ENCODE measurements at places on chromosomes 7 and 10. TPM values are rescaled to one million over a fixed set of nuclear protein-coding genes. Genes with fewer than 3 reads are reported as not detected.

Gene UNCX
- total RNA-seq = not detected

Gene LGI1
- not detected for total RNA-seq

Gene NET1
- total RNA-seq = 8.3 TPM

DNA sequence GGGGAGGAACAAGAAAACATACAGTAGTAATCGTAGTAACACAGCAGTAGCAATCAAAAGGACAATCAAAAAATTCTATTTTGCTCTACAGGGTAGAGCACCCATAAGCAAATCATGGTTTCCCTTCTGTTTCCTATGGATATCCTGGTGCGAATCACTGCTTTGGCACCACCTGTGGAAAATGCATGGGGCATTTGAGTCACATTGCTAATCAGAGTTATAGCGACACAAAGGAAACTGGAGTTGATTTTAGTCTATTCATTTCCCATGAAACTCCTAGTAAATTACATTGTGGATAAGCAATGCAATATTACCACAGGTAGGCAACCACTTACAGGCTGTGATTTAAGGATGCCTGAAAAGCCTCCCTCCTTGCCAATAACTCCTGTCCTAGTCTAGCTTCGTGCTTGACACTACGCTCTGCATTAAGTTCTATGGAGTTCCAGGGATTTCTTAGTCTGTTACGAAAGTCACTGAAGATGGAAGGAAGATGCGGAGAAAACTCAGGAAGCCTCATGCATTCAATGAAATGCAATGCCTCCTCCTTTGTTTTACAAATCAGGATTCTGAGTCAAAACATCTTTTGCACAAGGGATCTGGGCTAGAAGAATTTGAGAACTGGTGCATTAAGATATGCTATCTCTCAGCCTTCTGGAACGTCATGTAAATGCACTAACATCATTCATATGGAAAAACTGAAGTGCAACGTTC is 188.4 kb downstream of the DGKI start:
- no peak for DNase-seq

- no peak for DNase-seq
These were observed 94.5 kb downstream of the ITGA8 start for GRCh38 chr10:15625261-15625660.

DNA sequence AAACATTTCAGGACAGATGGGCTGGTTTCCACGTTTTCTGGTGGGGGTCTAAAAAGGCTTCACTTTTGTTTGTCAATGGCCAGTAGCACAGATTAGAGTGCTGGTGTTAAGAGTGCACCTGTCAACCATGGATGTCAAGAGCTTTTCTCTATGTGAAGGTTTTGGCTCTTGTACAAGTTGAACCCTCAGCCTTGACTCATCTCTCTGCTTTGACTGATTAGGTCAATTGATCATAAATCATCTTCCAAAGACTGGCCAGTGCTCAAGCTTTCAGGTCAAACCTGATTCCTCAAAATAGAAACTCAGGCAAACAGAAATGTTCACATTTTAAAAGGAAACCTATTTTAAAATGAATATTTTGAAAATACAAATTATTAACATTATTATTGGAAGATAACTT is 59.6 kb upstream of the SP4 start:
- no peak for DNase-seq

- DNase-seq = no peak
These were observed 7.6 kb upstream of the CALML5 start for GRCh38 chr10:5506751-5507648.

GRCh38 chr7:25720427-25720826 is 431.6 kb upstream of the NFE2L3 start:
- peak; percentile 1 for DNase-seq

All from mammary epithelial cell (primary cell).